NCI-H2029 (cell line): ENCODE measurements at places on chromosomes 7 and 10.

- no peak for DNase-seq
These were observed 3.5 kb upstream of the BMPER start for GRCh38 chr7:33901847-33902246.

- DNase-seq = no peak
These were observed 1065.8 kb downstream of the REEP3 start for GRCh38 chr10:64586934-64587503.

GRCh38 chr7:110940756-110941155 is 150.2 kb upstream of the LRRN3 start:
- no peak for DNase-seq

GRCh38 chr10:36254199-36254598 is 612.1 kb upstream of the FZD8 start:
- DNase-seq = no peak

- DNase-seq = no peak
These were observed at the start of gene IGFBP1 for GRCh38 chr7:45888185-45888992. TSS of gene IGFBP1 (plus strand) at chr7:45888488. CDS start at chr7:45888653, 165 bp downstream.

GRCh38 chr10:61175316-61175715 is 231.3 kb upstream of the RHOBTB1 start:
- no peak for DNase-seq

GRCh38 chr7:41287559-41288335 is 415.1 kb downstream of the INHBA start:
- no peak for DNase-seq

- DNase-seq = no peak
These were observed 18.4 kb downstream of the GNA12 start for GRCh38 chr7:2825559-2826227.

GRCh38 chr10:71085689-71086438 is 126.5 kb upstream of the UNC5B start:
- DNase-seq = no peak

- DNase-seq = no peak
These were observed 106.4 kb downstream of the DNAJB6 start for GRCh38 chr7:157442993-157443831.

- DNase-seq = no peak
These were observed 52.5 kb downstream of the GPR37 start for GRCh38 chr7:124713086-124713485.

DNA sequence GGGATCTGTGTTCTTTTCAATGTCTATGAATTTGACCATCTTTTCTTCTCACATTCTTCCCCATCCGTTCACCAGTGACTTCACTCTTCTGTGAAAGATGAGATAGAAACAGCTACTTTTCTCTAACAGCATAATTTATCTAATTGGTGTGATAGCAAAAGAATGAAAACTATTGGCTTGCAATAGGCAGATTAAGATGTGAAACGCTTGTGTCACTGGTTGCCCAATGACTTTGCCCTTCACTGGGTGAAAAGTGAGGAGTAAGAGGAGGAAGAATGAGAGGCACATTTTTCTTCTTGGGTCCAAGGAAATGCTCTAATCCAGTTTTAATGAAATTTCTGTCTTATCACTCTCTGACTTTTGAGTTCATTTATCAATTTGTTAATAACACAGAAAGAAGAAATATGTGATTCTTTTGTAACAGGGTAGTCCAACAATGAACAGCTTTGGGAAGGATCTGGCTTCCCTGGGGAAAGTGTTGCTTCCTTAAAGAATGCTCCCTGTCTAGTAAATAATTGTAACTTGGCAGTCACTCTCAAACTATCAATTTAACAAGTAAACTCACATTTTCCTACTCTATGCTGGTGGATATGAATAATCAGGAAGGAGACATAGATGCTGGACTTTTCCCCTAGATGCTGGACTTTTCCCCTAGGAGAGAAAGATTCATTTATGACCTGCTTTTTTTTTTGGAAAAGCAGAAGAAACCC is 35.1 kb downstream of the BET1 start:
- DNase-seq = no peak

- no peak for DNase-seq
These were observed 9.4 kb downstream of the STK17A start for GRCh38 chr7:43592326-43592725.

- no peak for DNase-seq
These were observed 46.7 kb downstream of the LANCL2 start for GRCh38 chr7:55411844-55412243.

- DNase-seq = no peak
These were observed 145.2 kb upstream of the ANK3 start for GRCh38 chr10:60534761-60535389.

DNA sequence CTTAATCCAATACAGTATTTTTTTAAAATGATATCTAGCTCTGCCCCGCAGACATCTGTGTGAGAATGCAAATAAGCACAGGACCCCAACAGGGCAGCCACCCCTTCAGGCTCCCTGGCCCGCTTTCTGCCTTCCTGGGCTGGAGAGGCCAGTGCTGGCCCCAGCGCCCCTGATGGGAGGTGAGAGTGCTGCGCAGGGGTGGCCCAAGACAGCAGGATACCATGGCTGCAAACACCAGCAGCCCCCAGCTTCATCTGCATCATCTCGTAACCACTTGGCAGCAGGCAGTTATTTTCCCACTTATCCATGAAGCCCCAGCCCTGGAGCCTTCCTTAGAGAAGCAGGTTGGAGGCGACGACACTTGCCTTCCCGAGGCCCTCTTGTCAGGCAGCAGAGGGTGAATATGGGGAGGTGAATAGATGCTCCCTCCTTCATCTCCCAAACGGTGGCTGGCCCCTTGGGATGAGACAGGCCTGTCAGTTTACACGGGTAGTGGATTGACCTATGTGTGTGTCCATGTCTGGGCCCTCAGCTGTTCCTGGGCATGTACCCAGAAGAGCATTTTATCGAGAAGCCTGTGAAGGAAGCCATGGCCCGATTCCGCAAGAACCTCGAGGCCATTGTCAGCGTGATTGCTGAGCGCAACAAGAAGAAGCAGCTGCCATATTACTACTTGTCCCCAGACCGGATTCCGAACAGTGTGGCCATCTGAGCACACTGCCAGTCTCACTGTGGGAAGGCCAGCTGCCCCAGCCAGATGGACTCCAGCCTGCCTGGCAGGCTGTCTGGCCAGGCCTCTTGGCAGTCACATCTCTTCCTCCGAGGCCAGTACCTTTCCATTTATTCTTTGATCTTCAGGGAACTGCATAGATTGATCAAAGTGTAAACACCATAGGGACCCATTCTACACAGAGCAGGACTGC is 71.2 kb downstream of the ALOX5 start:
- DNase-seq = no peak

DNA sequence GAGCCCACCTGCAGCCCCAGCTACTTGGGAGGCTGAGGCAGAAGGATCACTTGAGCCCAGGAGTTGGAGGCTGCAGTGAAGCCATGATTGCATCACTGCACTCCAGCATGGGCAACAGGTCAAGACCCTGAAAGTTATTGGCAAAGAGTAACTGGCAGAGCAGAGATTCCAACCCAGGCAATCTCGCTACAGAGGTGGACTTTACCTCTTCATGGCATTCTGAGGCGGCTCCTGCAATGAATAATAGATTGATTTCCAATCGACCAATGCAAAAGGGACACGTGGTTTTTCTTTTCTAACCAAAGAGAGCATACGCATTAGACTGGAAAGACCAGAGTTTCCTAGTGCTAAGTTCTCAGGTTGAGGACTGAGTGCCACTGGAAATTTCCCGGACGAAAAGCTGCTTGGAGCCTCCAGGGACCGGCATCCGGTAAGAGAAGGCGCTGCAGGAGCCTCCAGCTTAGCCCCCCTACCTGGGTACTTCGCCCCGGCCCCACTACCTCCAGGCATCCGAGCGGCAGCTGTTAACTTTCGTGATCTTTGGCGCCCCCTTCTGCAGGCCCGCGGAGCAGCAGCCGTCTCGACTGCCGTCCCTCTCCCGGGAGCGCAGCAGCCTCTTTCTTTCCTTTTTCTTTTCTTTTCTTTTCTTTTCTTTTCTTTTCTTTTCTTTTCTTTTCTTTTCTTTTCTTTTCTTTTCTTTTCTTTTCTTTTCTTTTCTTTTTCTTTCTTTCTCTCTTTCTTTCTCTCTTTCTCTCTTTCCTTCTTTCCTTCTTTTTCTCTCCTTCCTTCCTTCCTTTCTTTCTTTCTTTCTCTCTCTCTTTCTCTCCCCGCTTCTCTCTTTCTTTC is 4.1 kb downstream of the MBLAC1 start:
- peak; percentile 68 for DNase-seq

DNA sequence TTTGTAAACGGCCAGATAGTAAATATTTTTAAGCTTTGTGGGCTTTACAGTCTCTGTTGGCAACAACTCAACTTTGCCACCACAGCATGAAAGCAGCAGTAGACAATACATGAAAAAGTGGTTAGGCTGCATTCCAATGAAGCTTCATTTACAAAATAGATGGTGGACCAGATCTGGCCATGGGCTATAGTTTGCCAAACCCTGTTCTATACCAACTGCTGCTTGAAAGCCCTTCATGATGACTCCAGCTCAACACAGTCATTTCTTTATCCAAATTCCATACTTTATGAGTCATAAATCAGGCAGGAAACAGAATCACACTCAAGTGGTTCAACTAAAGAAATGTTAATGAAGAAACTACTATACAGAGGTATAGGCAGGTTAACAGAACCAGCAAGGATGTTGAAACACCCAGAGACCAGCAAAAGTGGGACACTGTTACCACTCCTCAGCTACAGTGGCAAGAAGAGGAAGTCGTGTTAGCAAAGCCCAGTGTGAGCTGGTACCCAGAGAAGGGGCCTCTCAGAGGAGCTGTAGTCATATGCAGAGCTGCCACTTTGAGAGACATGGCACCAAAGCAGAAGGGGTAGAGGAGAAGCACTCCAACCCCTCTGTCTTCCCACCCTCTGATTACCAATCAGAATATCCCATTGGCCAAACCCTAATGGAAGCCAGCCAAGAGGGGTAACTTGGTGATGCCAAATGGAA is 72.5 kb downstream of the PRLHR start:
- no peak for DNase-seq

- no peak for DNase-seq
These were observed 112.1 kb downstream of the PARD3 start for GRCh38 chr10:34702982-34703381.

DNA sequence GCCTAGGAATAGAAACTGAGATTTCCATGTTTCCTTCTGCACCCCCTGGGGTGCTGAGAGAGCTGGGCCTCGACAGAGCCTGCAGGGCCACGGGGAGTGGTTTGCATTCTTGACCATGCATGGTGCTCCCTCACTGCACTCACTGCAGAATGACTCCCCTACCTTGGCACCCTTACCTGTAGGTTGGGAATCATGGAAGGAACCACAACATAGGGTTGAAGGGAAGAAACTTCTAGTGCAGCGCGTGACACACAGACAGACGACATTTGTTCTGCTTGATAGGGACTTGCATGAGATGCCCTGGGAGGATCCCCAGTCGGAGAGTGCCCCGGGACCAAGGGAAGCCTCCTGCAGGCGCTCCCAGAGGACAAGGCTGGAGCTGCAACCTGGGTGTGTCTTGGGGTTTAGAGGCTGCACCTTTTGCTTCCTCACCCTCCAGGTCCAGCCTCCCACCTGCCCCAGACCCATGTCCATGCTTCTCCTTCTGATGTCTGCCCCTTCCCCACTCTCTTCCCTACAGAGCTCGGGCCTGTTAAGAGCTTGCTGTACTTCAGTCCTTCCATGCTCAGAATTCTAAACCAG is 245.2 kb downstream of the ABCA13 start:
- DNase-seq = no peak

- DNase-seq = no peak
These were observed 4.1 kb downstream of the EPDR1 start for GRCh38 chr7:37924491-37925041.

GRCh38 chr7:40306596-40306995 is 171.8 kb downstream of the SUGCT start:
- DNase-seq = no peak

DNA sequence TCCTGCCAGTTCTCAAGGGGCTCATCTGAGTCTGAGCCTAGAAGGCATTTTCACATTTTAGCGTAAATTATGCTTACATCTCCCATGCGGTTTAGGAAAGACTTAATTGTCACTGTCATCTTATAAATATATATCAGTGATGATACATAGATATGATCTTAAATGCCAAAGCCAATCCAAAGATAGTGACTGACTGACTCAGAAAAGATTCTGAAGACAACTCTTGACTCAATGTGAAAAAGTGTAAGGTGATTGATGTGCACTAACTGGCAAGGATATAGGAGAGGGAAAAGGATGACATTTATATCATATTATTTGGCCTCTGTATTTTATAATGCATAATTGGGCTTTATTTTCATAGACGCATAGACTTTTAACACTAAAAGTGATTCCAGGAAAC is 84.9 kb upstream of the LRRN3 start:
- DNase-seq = no peak

DNA sequence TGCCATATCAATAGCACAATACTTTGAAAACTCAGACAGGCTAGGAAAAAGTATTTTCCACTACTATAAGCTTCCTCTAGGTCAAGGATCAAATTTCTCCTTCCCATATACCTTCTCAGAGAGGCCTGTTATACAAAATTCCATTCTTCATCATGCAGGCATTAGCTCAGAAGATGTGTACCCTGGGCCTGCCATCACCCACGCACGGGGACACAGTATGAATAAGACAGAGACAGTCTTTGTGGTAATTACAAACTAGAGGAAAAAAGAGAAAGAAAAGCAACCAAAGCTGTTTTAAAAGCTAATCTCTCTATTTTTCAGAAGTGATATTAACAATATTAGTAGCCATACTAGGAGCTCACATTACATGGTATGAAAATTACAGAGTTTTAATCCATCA is 236.8 kb upstream of the AOAH start:
- no peak for DNase-seq

DNA sequence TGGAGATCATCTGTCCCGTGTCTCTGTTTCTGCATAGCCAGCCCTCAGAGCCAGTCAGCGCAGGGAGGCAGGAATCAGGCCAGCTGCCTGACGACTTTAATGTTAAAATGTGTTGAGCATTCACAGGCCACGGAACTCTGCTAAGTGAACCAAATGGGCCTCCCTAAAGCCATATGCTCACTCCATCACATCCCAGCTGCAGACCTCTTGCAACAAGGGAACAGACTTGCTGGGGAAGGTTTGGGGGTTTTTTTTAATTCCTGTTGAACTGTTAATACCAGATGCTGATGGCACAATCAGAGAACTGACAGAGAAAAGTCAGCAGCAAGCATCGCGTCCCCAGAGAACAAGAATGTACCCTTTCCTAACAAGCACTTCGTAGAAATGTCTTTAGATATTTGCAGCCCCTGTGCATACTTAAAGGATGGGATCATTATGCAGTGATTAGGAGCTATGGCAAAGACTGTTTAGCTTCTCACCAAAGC is 900.4 kb upstream of the AUTS2 start:
- DNase-seq = no peak

GRCh38 chr10:130495116-130495862 is 359.1 kb downstream of the GLRX3 start:
- no peak for DNase-seq
